Activated T-cell treated with anti-CD3 and anti-CD28 coated beads, Interleukin-2, amount 50 U/mL, for 72 hours (primary cell): ENCODE measurements at places on chromosomes 3 and 15. TPM values are rescaled to one million over a fixed set of nuclear protein-coding genes. Genes with fewer than 3 reads are reported as not detected.

DNA sequence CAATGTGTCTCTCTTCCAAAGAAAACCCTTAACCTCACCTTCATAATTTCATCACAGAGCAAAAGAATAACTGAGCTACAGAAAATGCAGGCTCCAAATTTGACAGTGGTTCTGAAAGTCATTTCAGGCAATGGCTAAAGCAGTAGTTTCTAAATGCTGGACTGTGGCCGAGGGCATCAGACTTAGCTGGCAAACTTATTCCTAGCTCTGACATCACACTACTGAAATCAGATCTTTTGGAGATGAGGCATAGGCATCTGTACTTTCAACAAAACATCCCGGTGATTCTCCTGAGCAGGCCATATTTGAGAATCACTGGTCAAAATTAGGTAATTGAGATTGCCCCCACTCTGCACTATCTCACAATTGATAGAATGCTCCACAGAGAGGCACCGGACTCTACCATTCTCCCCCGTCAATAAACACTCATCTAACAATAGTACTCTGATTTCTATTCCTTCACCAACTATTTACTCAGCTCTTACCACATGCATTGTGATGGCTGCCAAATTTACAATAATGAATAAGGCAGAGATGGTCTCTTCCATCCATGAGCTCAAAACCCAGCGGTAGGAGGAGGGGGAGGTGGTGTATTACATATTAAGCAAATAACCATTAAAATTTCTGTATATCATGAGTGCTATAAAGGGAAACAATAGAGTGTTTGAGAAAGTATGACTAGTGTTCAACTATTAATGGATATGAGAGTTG, 57.3 kb upstream of the SPRED1 start:
- DNase-seq, result no peak

DNA sequence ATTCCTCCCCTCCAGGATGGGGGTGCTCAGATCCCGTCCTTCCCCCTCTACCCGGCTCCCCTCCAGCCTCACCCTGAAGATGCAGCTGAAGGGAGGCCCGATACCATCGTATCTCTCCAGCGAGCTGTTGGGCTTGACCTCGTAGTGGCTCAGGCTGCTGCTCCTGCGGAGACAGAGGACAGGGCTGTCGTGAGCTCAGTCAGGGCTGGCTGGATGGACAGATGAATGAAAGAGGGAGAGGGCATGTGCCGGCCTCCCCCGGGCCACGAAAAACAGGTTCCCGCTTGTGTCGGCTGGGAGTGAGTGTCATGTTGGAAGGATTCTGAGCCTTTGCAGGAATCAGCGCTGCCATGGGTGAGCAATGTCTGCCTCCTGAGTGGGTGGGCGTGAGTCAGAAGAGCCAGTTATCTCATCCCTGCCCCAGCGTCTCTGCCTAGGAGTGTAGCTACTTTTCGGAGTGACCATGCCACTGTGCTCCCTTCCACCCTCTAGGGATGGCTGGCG, 35.2 kb downstream of the FEM1B start:
- DNase-seq, result no peak

DNA sequence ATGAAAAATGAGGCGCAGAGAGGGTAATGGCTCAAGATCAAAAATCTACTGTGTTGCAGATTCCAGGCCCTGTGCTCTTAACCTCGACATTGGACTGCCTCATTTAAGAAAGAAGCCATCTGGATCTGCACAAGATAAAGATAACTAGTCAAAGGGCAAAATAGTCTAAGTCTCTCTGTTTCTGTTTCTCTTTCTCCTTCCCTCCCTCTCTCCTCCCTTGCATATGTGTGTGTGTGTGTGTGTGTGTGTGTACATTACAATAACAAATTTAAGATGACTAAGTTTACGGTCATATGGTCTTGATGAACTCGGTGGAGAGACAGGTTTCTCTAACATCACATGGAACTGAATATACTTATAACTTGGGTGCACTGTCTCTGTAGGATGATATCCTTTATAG, 69.2 kb downstream of the MEIS2 start:
- no peak for DNase-seq

GRCh38 chr3:72368331-72368975, 479.8 kb downstream of the SHQ1 start:
- DNase-seq, result no peak

DNA sequence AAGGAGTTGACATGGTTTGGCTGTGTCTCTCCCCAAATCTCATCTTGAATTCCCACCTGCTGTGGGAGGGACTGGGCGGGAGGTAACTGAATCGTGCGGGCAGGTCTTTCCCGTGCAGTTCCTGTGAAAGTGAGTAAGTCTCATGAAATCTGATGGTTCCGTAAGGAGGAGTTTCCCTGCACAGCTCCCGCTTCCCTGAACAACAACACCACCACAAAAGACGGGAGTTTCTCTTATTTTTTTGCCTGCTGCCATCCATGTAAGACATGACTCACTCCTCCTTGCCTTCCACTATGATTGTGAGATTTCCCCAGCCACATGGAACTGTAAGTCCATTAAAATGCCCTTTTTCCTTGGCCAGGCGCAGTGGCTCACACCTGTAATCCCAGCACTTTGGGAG, 22.7 kb downstream of the XXYLT1 start:
- no peak for DNase-seq

DNA sequence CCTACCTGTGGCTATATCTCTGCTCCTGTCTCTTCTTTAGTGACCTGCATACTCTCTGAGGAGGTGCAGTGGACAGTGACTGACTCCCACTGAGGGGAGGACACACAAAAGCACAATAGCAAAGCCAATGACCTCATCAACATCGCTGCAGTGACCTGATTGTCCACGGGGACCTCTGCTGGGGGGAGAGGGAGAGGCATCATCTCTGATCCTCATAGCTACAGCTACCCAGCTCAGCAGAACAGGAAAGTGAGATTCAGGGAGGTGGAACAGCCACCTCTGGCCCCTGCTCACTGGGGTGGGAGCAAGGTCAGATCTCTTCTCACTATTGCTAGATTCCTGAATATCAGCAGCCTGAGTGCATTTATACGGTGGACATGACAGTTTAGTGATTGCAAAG, 179.2 kb downstream of the ATP10A start:
- no peak for DNase-seq

DNA sequence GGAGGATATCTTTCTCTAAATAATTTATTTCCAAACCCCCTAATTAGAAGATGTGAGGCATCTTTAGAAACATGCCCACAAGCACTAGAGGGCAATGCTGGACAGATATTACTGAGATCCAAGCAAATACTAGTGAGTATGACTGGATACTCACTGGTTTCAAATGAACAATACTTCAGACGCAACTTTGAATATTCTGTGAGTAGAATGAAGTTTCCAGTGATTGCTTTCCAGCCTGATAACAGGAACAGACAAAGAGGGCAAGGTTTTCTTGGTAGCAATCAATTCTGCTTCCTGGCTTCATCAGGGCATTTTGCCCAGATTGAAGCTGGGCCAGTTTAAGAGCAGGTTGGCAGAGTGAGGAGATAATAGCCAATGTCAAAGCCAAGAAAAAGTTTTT, 442.6 kb upstream of the PDZRN3 start:
- DNase-seq, result no peak

The INSYN1 gene
- total RNA-seq, result not detected

The CCRL2 gene
- 3.2 TPM for total RNA-seq

The LDHAL6B gene
- total RNA-seq, result not detected

The MASP1 gene
- not detected for total RNA-seq
